IPS DF 6.9 (cell line): ENCODE measurements at places on chromosomes 5 and 9.

DNA sequence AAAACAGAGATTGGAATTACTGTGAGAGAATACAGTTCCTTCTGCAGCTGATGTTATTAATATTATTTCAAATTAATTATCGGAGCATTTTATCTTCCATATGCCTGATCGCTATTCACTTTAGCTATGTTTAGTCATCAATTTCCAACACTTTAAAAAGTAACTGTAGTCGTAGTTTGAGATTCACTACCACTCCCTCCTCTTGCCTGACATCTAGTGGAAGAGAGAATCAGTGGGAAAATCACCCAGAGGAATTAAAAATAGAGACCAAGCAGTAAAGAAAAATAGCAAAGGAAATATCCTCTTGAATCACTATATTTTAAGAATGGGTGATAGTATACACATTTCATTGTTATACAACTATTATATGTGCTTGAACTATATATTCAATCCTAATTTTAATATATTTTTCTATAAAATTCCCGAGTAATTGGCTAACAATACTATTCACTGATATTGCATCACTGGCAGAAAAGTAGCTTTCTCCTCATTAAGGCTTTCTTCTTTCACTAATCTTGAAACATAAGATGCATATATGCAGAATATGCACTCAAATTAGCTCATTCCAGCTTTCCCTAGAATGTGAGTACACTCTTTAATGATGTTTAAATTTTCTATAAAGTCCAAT lies 708.7 kb downstream of the CDH9 start:
- peak; percentile 1 for DNase-seq

DNA sequence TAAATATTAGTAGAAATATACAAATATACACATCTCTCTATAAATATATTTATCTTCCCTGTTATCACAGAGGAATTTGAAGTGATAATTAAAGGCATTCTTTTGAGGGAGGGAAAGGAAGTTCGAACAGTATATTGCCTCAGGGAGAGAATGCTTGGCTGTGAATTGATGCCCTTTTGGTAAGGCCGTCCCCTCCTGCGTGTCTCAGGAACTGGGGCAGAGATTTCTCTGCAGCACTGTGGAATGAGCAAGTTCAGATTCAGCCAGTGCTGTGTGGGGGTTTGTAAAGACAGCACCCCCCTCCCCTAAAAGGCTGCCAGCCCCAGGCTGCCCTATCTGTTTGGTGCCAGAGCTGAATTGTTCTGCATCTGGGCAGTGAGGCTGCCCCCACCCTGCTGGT lies 42.0 kb downstream of the UBE2QL1 start:
- no peak for DNase-seq

- no peak for DNase-seq
Measured at GRCh38 chr5:76294573-76294972, 108.5 kb upstream of the IQGAP2 start.

DNA sequence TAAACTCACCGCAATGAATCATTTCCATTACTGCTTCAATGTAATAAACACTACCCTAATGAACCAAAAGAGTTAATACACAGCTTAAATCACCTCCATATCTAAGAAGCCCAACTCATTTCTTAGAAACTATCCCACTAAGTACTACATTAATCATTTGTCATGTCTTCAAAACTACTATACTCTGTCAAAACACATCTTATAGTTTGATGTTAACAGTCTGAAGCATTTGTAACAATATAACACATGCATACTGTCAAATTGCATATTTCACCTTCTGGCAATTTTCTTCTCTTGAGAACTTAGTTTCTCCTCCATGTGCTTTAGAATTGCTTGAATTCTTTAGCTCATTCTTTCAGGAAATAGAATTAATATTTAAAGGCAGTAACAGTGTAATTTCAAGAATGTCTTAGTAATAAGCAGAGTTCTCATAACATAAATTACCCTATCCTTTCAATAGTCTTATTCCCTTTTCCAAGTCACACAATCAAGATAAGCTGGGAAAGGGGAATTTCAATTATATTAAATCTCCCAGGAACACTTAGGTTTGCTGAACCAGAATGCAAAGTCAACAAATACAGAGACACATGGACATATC lies 199.7 kb downstream of the ATPSCKMT start:
- DNase-seq, result no peak

- DNase-seq, result no peak
Measured at GRCh38 chr5:8601831-8602354, 732.9 kb downstream of the MTRR start.

- DNase-seq, result no peak
Measured at GRCh38 chr5:61435368-61435767, 103.3 kb downstream of the ZSWIM6 start.

GRCh38 chr5:163604013-163604412 lies 98.6 kb downstream of the MAT2B start:
- DNase-seq, result no peak
